ENCODE measurements at places on chromosomes 4 and X. TPM values are rescaled to one million over a fixed set of nuclear protein-coding genes. Genes with fewer than 3 reads are reported as not detected.
A peak's percentile ranks its signal among the peaks of the same experiment; 100 is the strongest.

GRCh38 chr4:135319685-135320084 lies 1118.1 kb upstream of the PABPC4L start:
- peak; percentile 13 for DNase-seq

OPRPN gene
- total RNA-seq = not detected

DNA sequence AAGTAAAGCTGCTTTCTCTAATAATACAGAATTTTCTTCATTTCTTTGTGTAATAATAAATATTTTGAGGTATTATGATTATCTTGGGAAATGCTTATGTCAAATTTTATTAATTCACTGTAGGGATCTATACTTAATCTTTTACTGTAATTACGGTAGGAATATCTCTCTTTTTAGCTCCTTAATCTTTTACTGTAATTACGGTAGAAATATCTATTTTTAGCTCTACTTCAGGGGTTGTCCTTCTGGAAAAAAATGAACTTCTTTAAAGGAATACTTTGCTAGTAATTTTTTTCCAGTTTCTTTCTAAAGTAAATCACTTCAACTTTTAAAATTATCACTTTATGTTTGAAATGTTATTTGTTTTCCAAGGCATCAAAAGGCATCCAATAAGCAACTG lies 2229.4 kb upstream of the AGA start:
- no peak for DNase-seq

GRCh38 chrX:48826876-48827653 lies 752 bp downstream of the ERAS start:
- no peak for DNase-seq

GRCh38 chr4:145930592-145930991 lies 8.0 kb downstream of the ZNF827 start:
- DNase-seq = no peak

DNA sequence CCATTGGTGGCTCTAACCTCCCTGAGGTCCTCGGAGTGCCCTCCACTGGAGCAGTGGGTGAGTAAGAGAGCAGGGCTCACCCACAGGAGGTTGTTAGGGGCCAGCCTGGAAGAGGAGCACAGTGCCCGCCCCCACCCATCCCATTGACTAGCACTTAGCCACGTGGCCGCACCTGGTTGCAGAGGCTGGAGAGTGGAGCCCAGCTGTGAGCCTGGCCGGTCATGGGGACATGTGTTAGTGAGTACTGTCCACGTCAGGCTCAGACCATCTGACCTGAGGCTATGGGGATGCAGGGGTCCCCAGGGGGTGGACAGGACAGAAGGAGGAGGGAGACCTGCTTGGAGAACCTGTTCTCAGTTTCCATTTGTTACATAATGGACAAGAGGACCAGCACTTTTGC lies 1.4 kb upstream of the MAN2B2 start:
- no peak for DNase-seq

DNA sequence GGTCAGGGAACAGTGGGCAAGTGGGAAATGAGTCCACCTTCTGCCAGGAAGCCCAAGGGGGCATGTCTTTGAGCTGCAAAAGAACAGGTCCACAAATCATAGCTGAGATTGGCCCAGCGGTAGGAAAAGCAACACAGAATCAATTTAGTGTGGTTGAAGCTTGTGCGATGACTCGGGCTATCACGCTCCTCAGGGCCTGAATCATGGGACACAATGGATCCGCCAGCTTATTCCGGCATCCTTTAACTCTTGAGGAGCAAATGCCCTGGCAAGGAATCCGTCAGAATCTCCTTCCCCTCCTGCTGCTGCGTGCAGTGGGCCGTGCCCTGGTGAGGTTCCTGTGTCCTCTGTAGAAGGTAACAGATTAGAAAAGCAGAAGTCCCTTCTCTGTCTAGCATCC lies 98.0 kb downstream of the RELL1 start:
- DNase-seq = no peak

DNA sequence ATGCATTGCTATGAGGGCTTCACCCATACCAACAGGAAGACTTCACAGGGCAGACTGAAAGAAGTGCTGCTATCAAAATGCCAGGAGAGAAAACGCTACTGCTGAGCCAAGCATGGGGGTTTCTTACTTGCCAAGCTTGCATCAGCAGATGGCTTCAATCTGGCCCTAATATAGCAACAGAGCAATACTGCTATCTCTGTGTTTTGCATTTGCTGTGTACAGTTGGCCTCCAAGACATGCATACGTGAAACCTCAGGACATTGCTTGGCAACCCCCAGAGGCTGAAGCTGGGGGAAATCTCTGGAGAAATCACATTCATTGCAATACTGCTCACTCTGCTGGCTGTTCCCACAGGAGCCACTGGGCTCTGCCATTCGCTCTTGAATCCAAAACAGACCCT lies 127.2 kb upstream of the GPC4 start:
- no peak for DNase-seq

DNA sequence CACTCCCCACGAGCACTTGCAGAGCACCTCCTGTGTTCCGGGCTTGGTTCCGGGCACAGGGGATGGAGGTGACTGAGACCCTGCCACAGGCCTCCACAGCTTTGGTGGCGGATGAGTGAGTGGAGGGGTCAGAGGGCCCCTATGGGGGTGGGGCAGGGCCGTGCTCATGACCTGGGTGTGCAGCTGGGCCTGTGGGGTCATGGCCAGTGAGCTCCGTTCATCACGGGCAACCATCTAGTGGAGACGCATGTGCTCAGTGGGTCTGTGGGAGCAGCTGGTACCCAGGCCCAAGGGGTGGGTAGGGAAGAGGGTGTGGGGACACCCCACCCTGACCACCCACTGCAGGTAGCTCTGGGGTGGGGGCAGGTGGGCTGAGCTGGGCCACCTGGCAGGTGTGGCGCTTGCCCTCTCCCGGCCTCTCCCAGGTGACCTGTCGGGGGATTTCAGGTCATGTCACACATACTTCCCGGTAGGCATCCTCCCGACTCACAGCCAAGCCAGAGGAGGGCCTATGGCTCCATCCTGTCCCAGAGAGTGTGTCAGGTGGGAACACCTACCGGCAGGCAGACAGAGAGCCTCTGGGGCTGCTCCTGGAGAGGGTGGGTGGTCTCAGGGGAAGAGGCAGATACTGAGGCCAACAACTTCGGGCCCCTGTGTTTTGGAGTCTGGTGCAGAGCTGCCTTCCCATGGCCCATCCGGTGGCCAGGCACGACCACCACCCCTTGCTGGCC lies 3.6 kb downstream of the PSAPL1 start:
- no peak for DNase-seq

- DNase-seq = peak; percentile 49
Measured at GRCh38 chrX:136694431-136695087, 46.6 kb downstream of the CD40LG start.

DNA sequence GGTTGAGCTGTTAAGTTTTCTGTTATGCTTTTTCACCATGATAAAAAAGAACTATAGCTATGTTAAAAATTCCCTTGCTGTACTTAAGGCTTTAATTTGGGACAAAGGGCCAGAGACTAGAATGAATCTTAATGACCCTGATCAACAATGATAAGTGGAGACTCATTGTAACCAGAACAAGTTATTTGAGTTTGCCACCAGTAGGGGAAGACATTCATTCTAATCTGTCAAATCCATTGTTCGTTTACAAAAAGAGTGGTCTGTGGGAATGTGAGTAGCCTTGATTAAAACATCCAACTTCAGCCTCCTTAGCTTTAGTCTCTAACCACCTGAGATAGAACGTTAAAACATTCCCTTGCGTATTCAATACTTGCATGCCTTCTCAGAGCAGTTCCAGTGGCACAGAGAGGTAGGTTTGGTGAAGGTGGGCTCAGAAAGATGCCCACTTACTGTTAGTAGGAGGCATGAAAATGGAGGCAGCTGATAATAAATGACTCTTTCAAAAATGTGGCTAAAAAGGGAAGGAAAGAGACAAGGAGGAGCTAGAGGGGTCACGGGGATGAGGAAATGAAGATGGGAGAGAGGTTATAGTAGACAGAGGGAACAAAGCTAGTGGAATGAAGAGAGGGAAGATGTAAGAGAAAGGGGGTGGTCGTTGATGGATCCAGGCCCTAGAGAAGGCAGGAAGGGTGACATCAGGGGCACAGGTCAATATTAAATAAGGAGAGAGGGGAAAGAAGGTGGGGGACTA lies 66.2 kb downstream of the EGF start:
- peak; percentile 58 for DNase-seq

- DNase-seq = no peak
Measured at GRCh38 chr4:106796876-106797275, 239.2 kb downstream of the DKK2 start.

ARMCX2 gene
- 105 TPM for total RNA-seq

GRCh38 chr4:37981844-37982720 lies 21.9 kb downstream of the PTTG2 start:
- DNase-seq = no peak

GRCh38 chrX:115452251-115452650 lies 108.7 kb upstream of the PLS3 start:
- DNase-seq = no peak

- no peak for DNase-seq
Measured at GRCh38 chr4:23881674-23882337, 8.0 kb downstream of the PPARGC1A start.

- no peak for DNase-seq
Measured at GRCh38 chrX:110156167-110156754, 153.3 kb downstream of the TMEM164 start.

GRCh38 chr4:16582526-16582925 lies 315.9 kb downstream of the LDB2 start:
- peak; percentile 54 for DNase-seq

All from neural progenitor cell (in vitro differentiated cells).